HepG2 (cell line): ENCODE measurements at places on chromosomes 1 and 21. TPM values are rescaled to one million over a fixed set of nuclear protein-coding genes. Genes with fewer than 3 reads are reported as not detected.

Gene ITGB3BP
- total RNA-seq, result 46.5 and 66.3 TPM in 2 replicates

GRCh38 chr1:35572296-35572695, 818 bp upstream of the TFAP2E start:
- DNase-seq, result no peak

DNA sequence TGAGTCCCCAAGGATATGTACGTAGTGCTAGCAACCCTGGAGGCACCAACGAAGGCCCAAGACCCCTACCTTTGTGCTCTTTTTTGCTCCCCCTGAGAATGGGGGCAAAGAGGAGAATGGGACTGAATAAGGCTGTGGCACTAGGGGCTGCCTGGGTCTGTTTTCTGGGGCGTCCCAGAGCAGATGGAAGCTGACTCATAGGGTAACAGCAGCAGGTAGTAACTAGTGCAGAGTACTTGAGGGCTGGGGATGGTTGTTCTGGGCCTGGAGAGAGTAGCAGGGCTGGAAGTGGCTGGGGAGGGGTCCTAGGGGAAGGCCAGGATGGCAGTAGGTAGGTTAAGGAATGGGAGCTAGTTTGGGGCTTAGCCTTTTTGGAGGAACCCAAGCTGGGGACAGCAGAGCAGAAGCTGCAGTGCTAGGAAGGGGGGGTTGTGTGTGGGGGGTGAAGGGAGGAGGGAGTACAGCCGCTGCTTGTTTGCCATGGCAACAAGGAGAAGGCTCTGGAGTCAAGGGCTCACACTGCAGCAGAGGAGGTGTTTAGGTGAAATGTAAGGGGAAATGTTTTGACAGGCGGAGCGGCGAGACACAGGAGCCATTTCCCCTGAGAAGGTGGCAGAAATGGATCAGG, 1.8 kb downstream of the NCDN start:
- no peak for DNase-seq

GRCh38 chr1:234473118-234473517, 5.9 kb downstream of the TARBP1 start:
- no peak for DNase-seq

DNA sequence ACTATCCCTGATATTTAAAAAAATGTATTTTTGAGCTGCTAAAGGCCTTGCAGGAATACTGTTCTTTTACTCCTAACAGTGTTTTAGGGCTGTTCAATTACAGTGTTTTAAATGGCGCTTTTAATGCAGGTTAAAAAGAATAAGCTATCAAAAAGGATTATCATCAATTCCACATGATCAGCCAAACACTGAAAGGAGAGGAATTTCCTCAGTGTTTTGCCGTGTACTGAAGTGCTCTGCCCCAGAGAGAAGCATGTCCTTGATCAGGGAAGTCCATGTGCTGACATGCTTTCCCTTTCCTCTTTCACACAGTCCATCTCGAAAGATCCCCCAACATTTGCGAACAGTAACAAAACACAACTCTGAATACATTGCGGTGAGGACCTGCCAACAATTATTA, 3.3 kb downstream of the CFAP298 start:
- DNase-seq, result no peak
